Posterior vena cava (tissue), 2 donors: ENCODE measurements at places on chromosomes 3 and 15.

- no peak for DNase-seq
Measured at GRCh38 chr15:101651554-101652097, 555 bp downstream of the TM2D3 start.

- DNase-seq = no peak
Measured at GRCh38 chr15:34853001-34853758, 57.8 kb upstream of the ACTC1 start.

DNA sequence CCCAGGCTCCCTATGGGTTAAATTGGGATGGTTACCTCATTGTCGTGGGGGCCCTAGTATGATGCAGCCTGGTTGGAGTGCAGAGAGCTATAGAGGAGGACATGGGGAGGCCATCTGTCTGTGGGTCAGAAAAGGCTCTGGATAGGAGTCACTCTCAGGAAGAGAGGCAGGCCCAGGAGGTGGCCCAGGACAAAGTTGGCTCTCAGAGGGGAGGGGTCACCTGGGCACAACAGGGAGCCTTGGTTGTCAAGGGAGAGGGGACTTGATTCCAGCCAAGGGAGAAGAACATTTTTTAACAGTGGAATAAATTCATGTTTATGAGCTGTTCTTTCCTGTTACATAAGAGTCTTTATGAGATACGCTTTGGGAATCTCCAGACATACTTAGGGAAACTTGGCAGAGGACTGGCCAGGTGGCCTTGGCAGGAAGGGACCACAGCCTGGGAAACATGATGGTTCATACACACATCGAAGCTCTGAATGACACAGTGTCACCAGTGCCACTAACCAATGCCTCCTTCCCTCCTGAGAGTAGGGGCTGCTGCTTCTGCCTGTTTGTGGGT, 27.5 kb upstream of the LCTL start:
- DNase-seq = no peak

GRCh38 chr15:79824136-79824701, 72.6 kb downstream of the MTHFS start:
- no peak for DNase-seq

GRCh38 chr3:27990837-27991236, 250.6 kb upstream of the CMC1 start:
- no peak for DNase-seq

GRCh38 chr15:63940966-63941620, 105.2 kb downstream of the DAPK2 start:
- peak; percentile 32 for DNase-seq

GRCh38 chr3:63726656-63727055, 74.2 kb downstream of the SNTN start:
- no peak for DNase-seq

- DNase-seq = no peak
Measured at GRCh38 chr3:61315871-61316270, 64.6 kb upstream of the FHIT start.

- no peak for DNase-seq
Measured at GRCh38 chr3:27289769-27290413, 79.3 kb downstream of the NEK10 start.

DNA sequence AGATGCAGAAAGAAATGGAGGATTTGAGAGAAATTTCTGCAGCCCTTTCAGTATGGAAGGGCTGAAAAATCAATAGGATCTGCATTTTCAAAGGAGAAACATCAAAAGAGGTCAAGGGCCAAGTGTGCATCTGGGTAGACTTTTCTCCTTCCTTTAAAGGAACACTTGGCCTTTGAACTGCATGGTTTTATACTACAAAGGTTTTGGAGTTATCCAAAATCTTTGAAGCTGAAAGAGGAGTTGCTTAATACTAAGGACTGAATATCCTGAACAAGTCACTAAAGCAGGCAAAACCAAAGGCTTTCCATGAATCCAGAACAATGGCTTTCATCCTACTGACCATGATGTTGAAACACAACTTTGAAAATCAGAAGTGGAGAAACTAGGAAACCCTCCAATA, 553.7 kb upstream of the LMCD1 start:
- no peak for DNase-seq

DNA sequence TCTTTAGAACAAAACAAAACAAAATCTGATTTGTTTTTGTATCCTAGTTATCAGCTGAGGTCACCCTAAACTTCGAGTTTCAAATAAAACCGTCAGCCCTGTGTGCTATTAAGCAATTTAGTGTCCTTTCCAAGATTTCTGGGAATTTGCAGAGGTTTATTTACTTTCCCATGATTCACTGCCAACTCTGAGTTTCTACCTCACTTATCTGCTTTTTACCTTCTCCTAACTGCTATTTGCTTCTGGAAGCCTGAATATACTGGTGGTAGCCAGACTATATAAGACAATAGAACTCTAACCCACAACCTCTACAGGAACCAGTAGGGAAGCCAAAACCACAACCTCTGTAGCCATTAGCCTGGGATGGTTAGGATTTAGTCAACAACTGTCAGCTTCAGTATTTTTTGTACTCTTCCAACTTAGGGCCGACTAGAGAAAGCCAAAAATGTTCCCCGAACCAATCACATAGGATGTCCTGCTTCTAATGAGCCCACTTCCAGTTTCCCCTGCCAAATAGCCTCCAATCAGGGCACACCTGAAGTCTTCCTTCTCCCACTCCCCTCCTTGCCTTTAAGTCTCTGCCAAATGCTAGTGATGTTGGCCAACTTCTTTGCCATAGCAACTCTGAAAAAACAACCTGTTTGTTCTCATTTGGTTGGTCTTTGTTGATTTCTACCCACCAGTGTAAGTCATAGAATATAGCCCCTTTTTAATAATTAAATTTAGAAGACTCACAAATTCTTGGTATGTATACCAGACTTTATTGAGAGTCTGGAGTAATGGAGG, 273.1 kb downstream of the ULK4 start:
- DNase-seq = no peak

DNA sequence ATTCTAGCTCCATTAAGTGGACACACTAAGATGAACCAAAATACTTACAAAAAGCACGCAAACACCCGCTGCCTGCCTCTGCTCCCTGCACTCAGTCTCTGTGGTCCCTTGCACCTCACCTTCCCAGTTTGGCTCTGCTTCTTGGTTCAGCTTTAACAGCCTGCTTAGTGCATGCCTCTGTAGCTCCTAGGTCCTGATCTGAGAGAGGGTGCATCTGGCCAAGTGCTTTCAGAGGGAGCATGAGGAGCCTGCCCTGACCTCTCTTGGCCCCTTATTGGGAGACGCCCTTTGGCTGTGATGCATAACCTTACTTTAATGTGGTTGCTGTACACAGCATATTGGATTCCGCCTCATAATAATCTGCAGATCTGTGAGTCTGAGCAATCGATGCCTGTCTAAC, 21.2 kb upstream of the ATP10A start:
- no peak for DNase-seq

DNA sequence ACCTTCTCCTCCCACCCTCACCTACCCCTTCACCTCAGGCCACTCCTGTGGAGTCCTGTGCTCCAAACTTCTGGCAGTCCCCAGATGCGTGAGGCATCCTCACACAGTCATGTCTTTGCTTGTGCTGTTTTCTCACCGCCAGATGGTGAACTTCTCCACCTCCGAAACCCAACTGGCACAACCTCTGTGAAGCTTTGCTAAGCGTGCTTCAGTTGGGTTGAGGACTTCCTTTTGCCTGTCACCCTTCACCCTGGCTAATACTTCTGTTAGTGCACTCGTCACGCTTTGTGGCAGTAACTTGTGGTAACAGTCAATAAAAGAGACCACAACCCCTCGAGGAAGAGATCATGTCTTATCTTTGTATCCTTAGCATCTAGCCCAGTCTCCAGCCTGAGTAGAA, 42.0 kb upstream of the SKOR1 start:
- no peak for DNase-seq

- no peak for DNase-seq
Measured at GRCh38 chr3:176855901-176856486, 341.3 kb downstream of the TBL1XR1 start.

- no peak for DNase-seq
Measured at GRCh38 chr3:197050511-197050910, 20.9 kb upstream of the MELTF start.

GRCh38 chr15:58110999-58111717, 27.0 kb upstream of the AQP9 start:
- DNase-seq = no peak

- no peak for DNase-seq
Measured at GRCh38 chr3:151386056-151386455, 1.5 kb upstream of the P2RY12 start.

GRCh38 chr3:68007621-68008226, 353.3 kb upstream of the SUCLG2 start:
- no peak for DNase-seq

DNA sequence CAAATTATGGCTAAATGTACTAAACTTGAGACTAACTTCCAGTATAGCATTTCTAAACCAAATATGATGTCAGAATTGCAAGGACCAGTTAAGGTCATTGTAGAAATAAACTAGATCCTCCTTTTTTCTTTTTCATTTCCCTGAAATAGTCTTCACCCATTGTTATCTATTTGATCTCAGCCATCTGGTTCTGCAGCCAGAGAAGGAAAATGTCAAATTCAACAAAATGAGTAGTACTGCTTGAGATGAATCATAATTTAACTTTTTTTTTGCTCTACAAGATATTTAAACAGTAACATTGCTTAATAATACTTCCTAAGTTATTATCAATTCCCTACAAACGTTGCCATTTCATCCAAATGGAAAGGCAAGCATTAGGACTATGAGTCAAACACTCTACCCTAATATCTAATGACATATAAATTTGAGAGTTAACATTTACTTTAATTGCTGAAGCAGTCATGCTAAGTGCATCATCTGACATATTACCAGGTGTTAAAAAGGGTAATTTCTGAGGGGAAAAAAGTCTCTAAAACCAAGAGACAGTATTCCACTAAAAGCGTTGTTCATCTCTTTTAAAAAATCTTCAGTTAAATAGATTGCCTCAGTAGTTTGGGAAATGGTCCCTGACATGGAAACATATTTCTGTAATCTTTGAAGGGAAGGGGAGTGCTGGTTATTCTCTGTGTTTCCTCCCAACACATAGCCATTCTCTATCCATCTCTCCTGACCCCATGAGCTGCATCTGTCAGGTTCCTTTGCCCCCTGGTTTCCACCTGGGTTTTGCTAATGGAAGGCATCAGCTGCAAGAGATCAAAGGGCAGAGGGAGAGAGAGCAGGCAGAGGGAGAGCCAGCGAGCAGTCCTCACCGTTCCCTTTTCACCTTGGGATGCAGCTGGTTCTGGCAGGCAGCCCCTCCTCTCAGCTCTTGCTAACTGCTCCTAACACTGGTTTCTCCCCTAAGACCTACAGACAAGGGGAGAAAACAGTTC, 138.5 kb downstream of the ARPP21 start:
- no peak for DNase-seq

GRCh38 chr3:182789371-182789770, 3.9 kb upstream of the ATP11B start:
- DNase-seq = no peak

DNA sequence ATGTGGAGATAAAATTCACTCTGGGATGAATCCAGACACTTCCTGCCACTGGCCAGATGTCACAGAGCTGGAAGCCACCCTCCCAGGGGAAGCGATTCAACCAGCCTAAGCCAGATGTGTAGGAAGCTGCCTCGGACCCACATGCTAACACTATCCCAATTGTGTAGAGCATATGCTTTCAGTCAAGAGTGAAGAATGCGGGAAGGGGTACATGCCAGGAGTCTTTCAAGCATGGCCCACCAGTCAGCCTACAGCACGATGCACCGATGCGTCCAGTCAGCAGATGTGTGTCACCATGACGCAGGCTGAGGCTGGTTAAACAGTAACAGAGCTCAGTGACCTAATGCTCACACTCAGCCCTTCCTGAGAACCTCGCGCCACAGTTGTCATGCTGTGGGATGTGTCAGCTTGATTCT, 38.8 kb upstream of the BNC1 start:
- DNase-seq = no peak

DNA sequence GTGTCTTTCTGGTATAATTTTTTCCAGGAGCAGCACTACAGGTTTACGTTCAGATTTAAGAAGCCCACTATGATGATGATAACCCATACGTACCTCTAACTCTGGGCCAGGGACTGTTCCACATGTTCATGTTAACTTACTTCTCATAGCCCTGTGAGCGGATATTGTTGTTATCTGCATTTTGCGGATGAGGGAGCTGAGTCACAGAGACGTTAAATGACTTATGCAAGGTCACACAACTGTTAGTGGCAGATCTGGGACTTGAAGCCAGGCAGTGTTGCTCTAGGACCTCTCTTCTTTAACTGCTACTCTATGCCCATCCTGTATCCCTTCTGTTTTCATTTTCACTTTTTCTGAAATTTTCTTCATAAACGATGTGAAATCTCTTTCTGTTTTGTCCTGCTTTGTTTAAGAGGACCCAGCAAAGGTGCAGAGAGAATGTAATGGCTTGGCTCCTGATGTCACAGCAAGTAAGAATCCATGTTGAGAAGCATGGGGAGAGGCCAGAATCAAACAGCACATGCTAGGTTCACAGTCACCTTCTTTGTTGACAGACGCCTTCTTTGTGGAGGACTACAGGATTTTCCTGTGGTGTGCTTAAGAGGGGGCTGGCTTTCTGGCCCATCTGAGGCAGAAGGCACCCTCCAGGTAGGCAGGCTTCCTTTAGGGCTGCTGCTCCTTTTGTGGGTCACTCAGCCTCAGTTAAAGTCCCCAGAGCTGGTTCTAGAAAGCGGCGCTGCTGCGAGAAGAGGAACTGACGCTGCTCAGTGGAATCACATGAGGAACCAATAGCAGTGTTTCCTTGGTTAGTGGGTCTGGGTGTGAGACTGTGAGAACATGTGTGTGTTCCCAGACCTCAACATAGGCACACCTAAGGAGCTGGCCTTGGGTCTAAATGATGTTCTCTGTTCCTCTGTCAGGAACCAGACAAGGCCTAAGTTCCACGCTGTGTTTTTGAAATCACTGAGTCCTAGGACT, 121.6 kb downstream of the TMEM108 start:
- no peak for DNase-seq

DNA sequence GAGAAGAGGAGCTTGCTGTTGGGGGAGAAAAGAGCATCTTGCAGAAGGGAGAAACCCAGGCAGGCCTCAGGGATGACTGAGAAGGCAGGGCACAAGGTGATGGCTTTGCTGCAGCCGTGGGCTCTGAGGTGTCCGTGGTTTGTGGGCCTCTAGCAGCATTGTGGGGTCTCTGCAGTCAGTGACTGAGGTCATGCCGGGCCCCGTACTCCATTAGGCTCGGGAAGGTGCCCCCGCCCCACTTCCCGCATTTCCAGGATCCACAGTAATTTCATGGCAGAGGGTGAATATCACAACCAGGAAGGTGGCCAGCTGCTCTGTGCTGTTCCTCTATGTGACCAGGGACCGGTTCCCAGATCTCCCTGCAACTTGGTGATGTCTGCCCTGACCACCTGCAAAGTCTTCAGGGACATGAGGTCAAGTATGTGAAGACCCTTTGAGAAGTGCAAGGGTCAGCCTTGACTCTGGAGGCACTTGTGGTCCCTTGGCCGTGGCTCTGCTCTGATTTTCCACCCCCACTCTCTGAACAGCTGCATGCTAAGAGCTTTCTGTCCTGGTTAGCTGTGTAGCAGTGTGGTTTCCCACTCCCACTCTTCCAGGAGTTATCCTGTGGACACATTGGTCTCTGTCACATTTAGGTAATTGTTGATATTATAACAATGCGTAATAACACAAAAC, 3.6 kb downstream of the KLF13 start:
- DNase-seq = no peak
